ENCODE measurements at places on chromosomes 4 and X. TPM values are rescaled to one million over a fixed set of nuclear protein-coding genes. Genes with fewer than 3 reads are reported as not detected.

DNA sequence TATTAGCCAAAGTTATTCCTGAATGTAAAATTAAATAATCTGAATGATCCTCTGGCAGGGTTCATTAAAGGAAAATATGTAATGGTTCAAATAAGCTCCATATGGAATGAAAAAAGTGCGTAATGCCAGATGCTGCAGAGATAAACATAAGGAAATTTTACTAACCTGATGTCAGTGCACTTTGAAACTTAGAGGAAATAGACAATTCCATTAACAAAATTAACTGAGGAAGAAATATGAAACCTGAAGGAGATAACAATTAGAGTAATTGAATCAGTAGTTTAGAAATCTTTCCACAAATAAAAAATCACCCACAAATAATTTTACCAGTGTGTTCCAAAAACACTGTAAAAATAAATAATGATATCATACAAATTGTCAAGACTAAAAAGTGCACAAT is 387.5 kb downstream of the GRIA2 start:
- no peak for ATAC-seq

GRCh38 chr4:11626066-11626465 is 197.4 kb upstream of the HS3ST1 start:
- no peak for ATAC-seq

- no peak for ATAC-seq
Measured at GRCh38 chrX:70042399-70043371, 7.1 kb downstream of the AWAT2 start.

DNA sequence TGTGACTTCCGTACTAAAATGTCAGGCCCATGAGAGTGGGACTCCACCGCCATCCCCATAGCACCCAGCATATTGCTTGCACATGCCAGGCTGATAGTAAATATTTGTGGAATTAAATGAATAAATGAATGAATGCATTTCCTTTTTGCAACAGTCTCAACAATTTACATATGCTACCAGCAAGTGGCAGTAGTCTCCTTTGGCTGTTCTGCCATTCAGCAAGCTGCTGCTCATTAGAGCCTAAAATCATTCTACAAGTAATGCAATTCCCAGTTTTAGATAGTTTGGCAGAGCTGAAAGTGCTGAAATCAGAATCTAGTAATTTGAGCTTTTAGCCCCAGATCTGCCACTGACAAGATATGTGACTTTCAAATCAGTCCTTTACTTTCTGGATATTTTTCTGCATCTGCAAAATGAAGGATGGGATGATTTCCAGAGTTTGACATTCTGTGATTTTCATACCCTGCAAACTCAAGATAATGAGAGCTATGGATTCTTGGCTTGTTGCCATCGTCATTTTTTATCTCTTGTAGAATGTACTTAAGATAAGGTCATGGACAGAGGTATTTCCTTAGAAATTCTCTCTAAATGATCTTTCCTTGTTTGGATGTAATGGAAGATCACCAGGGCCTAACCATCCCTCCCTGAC is 35.7 kb upstream of the INTS6L start:
- ATAC-seq: no peak

- ATAC-seq: no peak
Measured at GRCh38 chr4:46323891-46324416, 66.0 kb downstream of the GABRA2 start.

The AFM gene
- not detected for total RNA-seq

- ATAC-seq: peak; percentile 12
Measured at GRCh38 chr4:86892636-86892960, 376 bp upstream of the C4orf36 start.

DNA sequence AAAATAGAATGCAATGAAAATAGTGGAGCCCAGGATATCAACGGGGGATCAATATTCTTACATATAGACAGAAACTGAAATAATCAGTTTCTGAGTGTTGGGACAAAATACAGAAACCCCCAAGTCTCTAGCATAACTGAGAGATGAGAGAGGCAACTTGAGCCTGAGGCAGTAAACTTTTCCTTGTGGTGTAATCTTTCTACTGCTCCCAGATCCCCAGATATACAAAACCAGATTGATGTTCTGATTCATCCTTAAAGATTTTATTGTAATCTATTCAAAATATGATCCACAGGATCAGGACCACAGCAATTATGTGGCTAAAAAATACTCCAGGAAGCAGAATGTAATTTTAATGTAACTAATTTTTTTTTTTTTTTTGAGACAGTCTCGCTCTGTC is 2282.6 kb downstream of the ARAP2 start:
- ATAC-seq: no peak

DNA sequence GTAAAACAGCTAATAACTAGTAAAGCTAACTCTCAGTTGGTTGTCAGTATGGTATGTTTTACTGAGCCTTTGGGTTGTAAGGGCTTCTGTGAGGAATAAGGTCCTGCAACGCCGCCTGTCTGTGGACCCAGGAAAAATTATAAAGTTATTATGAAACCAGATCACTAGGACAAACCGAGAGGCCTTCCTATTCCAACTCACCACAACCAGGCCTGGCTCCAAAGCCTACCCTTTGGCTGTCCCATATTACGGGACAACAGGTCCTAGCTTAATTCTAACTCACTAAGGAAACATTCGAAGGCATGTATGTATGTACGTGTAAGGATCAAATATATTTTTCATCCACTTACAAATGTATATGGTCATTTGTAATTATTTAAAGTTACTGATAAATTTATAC is 1.4 kb downstream of the ANKRD17 start:
- ATAC-seq: peak; percentile 36

The ANOS1 gene
- not detected for total RNA-seq

The DUX4 gene
- not detected for total RNA-seq

- ATAC-seq: no peak
Measured at GRCh38 chr4:88841635-88842034, 144.0 kb upstream of the NAP1L5 start.

The PLP1 gene
- not detected for total RNA-seq

The PCSK1N gene
- total RNA-seq: 4.7 TPM

The FGA gene
- not detected for total RNA-seq

- ATAC-seq: no peak
Measured at GRCh38 chr4:66097218-66097617, 426.9 kb upstream of the EPHA5 start.

The CDX4 gene
- not detected for total RNA-seq

The GPR119 gene
- not detected for total RNA-seq

DNA sequence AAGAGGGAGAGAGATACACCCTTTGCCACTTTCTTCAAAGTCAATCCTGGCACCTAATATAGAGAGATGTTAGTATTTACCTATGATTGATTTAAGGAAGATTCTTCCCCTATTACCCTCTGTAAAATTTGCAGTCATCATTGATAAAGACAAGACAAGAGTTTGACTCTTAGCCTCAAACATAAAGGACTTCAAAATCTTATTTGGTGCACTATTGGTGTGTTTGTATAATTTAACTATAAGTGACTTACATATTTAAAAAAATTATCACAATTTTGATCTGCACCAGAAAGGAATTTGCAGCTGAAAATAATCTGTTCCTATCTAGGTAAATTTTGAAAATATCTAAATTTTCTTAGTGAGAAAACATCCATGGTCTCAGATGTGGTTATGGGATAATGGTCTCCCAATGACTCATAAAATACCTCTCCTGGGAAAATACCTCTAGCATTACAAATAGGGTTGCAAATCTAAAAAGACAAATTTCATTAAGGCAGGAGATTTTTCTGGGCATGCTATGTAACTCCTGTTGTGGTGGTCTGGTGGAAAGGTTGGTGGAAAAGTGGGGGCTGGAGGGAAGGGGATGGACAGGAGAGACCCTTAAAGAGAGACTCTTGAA is 173.6 kb upstream of the MED14 start:
- ATAC-seq: no peak

DNA sequence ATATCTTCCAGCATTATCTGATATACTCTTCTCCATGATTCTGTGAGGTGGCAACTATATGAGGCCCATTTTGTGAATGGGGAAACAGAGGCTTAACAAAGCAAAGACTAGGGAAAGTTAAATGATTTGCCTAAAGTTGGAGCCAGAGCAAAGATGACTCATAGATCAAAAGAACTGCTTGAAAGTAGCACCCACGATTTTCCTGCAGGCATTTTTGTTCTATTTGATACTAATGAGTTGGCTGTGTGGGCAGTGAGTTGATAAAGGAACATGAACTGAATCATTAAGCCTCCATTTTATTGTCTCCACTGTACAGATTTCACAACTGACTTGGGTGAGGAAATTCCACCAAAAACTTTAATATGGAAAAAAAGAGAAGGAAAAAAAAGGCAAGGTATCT is 138.9 kb upstream of the IGFBP7 start:
- ATAC-seq: no peak

The FSTL5 gene
- not detected for total RNA-seq

The COPS4 gene
- 24.4 TPM for total RNA-seq

The BST1 gene
- 0.58 TPM for total RNA-seq

DNA sequence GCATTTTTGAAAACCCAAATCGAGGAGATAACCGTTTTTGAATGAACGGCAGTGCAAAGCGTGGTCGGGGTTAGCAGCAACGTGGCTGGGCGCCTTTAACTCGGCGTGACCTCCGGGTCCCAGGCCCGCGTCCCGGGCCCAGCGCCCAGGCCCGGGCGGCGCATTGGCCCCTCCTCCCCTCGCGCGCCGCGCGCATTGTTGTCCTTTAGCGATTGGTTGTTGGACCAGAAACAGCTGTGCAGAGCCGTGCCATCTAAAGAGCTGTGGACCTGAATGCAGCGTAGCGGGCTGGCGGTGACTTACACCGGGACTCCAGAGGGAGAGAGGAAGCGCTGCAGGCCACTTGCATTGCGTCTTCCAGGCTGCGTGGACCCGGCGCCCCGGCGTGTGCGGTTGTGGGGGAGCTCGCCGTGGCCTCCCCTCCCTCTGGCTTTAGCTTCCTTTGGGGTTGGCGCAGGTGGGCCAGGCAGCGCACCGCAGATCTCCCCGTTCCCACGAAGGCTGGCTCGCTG is at the start of gene STOX2:
STOX2 (plus strand) TSS at position 227 of the 512 bp plus-strand sequence. CDS start 1,484 bp downstream, outside the sequence.
- ATAC-seq: no peak

The KIAA1210 gene
- not detected for total RNA-seq

DNA sequence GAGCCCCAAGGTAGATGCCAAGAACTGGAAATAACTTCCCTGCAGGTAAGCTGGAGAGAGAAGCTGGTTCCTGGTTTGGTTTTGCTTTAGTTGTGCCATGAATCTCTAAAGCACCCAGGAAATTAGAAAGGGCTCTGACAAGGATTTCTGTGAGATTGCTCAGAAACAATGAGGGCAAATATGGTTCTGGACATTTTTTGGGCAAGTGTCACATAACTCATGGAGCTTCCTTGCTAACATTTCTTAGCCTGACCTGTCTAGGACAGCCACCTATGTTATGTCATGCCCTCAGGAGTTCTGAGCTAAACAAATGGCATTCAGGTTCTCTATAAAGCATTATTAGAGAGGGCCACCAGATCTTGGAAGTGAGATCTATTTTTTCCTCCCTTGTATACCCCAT is 131.8 kb downstream of the GUCY2F start:
- ATAC-seq: no peak

- peak; percentile 64 for ATAC-seq
Measured at GRCh38 chrX:70553516-70553915, 108.9 kb downstream of the DLG3 start.

DNA sequence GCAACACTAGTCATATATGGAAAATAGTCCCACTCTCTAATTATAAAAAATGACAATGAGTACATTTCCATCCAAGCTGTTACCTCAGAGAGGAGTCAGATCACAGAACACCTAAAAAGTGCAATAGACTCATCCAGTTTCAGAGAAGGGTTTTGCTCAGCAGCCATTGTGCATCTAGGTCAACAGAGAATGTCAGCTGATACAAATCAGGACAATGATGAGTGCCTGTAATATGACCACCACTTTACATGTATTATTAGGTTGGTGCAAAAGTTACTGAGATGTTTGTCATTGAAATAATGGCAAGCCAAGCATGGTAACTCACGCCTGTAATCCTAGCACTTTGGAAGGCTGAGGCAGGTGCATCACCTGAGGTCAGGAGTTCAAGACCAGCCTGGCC is 164.1 kb upstream of the TTC29 start:
- ATAC-seq: no peak

GRCh38 chr4:81650606-81651242 is 179.0 kb upstream of the RASGEF1B start:
- ATAC-seq: no peak

DNA sequence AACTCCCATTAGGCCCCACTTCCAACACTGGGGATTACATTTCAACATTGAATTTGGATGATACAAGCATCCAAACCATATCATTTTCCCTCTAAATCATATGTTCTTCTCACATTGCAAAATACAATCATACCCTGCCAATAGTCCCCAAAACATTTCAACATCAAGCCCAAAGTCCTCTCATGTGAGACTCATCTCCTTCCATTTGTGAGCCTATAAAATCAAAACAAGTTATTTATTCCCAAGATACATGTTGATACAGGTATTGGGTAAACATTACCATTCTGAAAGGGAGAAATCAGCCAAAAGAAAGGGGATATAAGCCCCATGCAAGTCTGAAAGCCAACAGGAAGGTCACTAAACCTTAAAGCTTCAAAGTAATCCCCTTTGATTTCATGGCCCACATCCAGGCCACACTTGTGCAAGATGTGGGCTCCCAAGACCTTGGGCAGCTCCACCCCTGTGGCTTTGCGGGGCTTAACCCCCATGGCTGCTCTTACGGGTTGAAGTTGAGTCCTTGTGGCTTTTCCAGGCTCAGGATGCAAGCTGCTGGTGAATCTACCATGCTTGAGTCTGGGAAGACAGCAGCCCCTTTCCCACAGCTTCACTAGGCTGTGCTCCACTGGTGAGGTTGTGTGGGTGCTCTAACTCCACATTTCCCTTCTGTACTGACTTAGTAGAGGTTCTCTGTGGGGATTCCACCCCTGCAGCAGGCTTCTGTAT is 40.6 kb upstream of the SERTM2 start:
- ATAC-seq: no peak

The FABP2 gene
- not detected for total RNA-seq

- ATAC-seq: no peak
Measured at GRCh38 chr4:86961116-86961515, 26.3 kb downstream of the AFF1 start.

GRCh38 chrX:133674726-133675470 is 259.6 kb upstream of the GPC4 start:
- ATAC-seq: no peak

The TMSB15C gene
- 5.4 TPM for total RNA-seq

DNA sequence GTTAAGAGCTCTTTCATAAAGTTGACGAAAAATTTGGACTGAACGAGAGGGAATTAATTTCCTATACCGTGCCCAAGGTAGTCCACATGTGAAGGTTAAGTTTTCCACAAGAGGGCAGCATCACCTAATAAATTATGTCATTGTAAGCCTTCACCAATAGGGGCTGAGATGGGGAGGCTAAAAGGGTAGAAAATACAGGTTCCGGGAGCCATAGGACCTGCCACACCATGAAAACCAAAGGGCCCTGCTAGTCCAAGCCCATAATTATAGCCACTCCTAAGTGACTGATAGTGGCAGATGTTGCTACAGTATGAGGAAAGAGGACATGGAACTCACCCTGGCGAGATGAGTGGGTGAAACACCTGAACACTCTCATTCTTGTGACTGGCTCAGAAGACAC is 122.2 kb downstream of the SHROOM4 start:
- ATAC-seq: peak; percentile 43

The ENPEP gene
- 0.16 TPM for total RNA-seq

The MAD2L1 gene
- total RNA-seq: 89.7 TPM

The DCUN1D4 gene
- total RNA-seq: 28.8 TPM

- ATAC-seq: no peak
Measured at GRCh38 chr4:2587213-2587823, 50.9 kb downstream of the FAM193A start.
